ENCODE measurements at places on chromosomes 12 and 14.

- no peak for DNase-seq
These were observed 26.7 kb downstream of the VEZT start for GRCh38 chr12:95244350-95244749.

- DNase-seq: no peak
These were observed 138.7 kb downstream of the RIMBP2 start for GRCh38 chr12:130577351-130577750.

DNA sequence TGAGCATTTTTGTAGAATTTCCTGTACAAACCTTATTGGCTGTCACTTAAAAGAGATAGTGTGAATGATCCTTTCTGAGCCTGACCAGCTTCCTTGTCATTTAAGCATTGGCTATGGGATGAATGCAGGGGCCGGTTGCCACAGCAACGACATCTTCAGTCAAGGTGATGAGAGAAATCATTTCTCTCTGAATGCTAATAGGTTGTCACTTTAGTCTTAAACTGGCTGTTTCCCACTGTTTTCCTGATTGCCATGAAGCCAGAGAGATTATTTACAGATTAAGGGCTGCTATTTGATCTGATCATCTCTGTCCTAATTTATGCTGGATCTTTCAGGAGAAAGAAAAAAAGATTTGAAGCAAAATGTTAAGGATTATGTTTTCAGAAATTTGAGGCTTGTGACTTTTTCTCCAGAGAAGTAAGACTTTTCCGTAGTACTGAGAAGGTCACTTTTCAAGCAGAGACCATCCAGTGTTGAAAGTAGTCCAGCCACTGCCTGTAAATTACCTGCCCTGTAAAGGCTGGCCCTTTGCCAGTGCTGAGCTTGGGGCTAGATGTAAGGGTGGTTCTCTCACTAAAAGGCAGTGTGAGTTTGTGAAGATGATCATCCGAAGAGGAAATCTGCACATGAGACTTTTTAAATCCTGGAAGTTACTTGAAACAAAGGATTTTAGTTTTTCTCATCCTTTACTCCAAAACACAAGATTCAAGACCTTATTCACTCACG lies 235.6 kb downstream of the DACT1 start:
- DNase-seq: no peak

GRCh38 chr14:34999500-34999899 lies 16.7 kb downstream of the SRP54 start:
- no peak for DNase-seq

DNA sequence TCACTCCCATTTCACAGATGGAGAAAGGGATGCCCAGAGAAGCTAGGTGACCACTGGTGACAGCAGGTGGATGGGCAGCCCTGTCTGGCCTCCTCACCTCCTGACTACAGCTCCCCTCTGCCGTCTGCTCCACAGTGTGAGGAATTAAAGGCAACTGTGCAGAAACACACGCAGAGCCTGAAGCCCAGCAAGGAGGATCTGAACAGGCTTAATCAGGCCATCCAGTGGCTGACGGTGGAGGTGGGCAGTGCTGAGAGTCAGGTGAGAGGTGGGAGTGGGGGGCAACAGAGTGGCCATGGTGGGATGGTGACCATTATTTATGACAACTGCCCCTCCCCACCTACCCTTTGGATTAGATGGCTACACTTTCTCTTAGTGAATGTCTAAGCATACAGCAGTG lies 1.2 kb downstream of the KRT86 start:
- no peak for DNase-seq

GRCh38 chr12:6370576-6370935 lies 4.8 kb downstream of the SCNN1A start:
- DNase-seq: peak; percentile 10

DNA sequence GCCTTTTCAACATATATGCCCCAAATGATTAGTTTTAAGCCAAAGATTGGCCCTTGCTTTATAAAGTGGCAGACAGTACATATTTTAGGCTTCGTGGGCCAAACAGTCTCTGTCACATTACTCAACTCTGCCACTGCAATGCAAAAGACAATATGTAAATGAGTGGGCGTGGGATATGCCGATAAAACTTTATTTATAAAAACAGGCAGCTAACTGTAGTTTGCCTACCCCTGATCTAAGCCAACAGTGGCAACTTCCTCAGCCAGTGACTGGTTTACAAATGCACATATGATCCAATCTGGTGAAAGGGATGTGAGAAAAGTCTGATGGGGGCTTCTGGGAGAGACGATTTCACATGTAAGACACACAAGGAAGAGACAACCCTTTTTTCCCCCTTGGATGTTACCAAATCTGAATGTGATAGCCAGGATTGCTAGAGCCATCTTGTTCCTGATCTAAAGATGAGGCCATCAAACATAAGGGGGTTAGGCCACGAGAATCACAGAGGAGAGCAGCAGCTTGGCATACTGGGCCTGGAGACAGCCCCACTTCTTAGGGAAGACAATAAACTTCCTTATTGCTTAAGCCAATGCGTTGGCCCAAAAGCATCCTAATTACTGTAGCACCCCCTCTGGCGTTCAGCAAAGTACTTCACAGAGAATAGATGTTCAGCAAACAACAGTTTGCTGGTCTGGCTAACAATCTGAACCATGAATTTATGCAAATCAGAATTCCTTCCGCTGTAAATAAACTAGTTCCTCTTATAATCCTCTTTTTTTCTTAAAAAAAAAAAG lies 75.2 kb upstream of the TMCC3 start:
- no peak for DNase-seq

GRCh38 chr12:71477609-71478008 lies 38.0 kb downstream of the LGR5 start:
- DNase-seq: no peak

DNA sequence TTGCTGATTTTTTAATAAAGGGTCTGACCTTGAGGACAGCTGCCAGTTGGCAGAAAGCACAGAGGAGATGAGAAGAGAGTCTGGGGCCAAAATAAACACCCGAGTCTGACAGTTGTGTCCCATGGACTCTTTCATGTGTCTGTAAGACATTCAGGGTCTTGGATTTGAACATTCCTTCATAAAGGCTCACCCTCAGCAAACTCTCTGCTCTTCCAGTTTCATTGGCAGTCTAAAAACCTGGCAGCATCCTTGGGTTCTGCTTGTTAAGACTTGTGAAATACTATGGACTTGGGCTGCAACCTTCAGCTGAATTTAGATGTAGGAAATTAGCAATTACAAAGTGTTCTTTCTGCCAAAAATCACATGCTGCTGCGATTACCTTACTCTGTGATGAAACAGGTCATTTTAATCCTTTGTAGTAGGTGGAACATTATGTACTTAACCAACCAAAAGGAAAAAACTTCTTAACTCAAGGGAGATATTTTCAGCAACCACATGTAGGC lies 32.0 kb upstream of the LMNTD1 start:
- DNase-seq: peak; percentile 41

Measured in left cardiac atrium (tissue), 4 donors.